Suprapubic skin (tissue), 4 donors: ENCODE measurements at places on chromosomes 6 and 20. TPM values are rescaled to one million over a fixed set of nuclear protein-coding genes. Genes with fewer than 3 reads are reported as not detected.

Gene TGM3
- total RNA-seq, result 24.9 TPM

Gene DNAH8
- total RNA-seq, result 0.08 TPM

DNA sequence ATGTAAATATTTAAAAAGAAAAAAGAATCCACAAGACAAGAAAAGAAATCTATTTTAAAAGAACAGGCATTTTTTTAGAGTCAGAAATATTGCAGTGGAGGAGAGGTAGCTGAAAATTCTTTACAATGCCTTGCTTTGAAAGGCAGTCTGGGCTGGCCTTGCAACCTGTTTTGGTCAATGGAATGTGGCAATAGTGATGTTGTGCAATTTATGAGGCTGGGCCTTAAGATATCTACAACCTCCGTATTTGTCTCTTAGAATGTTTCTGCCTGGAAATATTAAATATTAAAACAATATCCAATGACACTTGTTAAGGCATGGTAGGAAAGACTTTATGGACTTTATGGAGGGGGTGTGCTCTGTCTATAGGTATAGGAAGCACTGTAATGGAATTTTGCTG, 14.8 kb upstream of the SCGN start:
- no peak for DNase-seq

GRCh38 chr6:37140145-37140544, 29.8 kb upstream of the PIM1 start:
- no peak for DNase-seq
